ENCODE measurements at places on chromosomes 5 and 9.
A peak's percentile ranks its signal among the peaks of the same experiment; 100 is the strongest.

DNA sequence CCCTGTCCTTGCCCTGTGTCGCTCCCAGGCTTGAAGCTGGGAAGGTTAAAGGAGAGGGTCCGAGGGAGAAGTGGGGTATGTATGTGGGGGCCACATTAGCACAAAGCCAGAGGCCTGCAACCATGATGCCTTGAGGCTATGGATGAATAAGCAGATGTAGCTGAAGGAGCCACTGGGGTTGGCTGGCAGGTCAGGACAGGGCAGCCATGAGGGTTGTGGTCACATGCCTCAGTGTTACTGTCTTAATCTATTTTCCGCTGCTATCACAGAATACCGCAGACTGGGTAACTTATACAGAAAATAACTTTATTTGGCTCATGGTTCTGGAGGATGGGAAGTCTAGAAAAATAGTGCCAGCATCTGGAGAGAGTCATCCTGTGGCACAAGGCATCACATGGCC, 9.2 kb upstream of the GRHPR start:
- DNase-seq, result no peak

DNA sequence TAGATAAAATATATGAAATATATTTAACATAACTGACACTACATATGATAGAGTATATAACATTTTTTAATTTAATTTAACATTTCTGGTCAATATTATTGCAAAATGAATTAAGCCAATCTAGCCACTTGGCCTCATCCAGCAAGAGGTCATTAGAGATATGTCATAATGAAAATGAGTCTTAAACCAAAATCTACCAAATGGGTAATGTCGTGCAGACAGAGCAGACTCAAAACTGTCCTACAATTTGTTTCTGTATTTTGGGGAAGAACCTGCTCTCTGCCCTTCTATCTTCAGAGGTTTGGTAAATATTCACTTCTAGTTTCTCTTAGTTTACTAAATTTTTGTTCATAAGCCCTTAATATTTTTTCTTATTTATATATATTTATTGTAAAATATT, 61.4 kb downstream of the ARHGEF28 start:
- DNase-seq, result no peak

DNA sequence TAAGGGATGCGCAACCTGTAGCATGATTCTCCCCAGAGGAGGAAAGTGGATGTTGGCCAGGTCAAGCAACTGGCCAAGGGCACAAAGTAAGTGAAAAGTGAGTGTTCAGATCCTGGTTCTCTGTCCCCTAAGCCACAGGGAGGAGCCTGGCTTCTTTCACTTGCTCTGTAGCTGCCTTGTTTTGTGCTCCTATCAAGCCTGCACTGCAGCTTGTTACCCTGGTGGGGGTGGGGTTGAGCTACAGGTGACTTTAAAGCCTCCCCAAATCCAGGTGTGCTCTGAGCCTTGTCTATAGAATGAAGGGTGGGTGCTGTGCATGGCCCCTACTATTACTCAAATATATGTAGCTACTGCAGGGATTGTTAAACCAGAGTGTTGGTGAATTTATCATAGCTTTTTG, 32.9 kb downstream of the RALGPS1 start:
- DNase-seq, result no peak

- DNase-seq, result no peak
Measured at GRCh38 chr5:83817591-83817990, 96.9 kb upstream of the HAPLN1 start.

GRCh38 chr9:136206602-136207275, 1.8 kb upstream of the LHX3 start:
- DNase-seq, result no peak

DNA sequence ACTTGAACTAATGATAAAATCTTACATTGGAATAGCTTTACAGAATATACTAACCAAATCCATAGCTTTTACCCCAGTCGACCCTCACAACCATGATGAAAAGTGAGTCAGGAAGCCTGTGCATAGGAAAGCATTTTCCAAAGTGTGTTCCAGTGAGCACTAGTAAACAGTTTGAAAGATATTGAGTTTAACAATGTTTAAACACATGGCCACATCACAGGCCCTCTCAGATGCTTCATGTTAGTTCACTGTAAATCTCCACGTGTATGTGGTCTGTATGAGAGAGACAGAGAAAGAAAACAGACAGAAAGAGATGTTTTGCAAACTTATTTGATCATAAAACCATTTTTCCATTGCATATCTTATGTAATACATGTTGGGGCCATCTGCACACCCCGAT, 27.0 kb downstream of the PRUNE2 start:
- DNase-seq, result peak; percentile 12

- no peak for DNase-seq
Measured at GRCh38 chr9:2709645-2710101, 7.6 kb upstream of the KCNV2 start.

GRCh38 chr5:67146574-67146973, 50.0 kb downstream of the CD180 start:
- DNase-seq, result peak; percentile 3

- DNase-seq, result no peak
Measured at GRCh38 chr5:90365328-90365727, 44.2 kb downstream of the CETN3 start.

- peak; percentile 92 for DNase-seq
Measured at GRCh38 chr5:98307811-98308210, 465.7 kb upstream of the RGMB start.

DNA sequence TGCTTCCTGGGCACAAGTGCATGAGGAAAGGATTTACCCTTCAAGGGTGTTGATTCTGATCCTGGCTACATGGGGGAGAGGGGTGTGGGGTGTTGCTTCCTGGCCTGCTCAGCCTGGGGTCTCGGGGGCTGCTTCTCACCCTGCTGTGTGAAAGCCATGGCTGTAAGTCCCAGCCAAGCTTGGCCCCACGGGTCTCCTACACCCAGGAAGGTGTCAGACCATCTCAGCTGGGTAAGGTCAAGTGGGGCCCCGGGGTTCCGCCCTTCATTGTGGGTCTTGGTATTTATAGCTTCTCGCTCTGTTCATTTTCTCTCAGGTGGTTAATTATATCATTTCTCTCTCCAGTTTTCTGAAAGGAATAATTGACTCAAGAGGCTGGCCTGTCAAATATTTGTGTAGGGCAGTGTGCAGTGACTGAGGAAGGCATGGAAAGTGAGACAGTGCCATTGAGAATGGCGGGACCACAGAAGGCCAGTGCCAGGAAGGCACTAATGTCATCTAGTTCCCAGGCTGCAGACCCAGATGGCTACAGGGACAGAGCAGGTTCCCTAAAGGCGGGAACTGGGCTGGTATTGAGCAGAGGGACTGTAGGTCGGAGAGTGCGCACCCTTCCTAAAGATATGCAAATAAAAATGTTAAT, 126.0 kb downstream of the FOXD1 start:
- DNase-seq, result no peak

DNA sequence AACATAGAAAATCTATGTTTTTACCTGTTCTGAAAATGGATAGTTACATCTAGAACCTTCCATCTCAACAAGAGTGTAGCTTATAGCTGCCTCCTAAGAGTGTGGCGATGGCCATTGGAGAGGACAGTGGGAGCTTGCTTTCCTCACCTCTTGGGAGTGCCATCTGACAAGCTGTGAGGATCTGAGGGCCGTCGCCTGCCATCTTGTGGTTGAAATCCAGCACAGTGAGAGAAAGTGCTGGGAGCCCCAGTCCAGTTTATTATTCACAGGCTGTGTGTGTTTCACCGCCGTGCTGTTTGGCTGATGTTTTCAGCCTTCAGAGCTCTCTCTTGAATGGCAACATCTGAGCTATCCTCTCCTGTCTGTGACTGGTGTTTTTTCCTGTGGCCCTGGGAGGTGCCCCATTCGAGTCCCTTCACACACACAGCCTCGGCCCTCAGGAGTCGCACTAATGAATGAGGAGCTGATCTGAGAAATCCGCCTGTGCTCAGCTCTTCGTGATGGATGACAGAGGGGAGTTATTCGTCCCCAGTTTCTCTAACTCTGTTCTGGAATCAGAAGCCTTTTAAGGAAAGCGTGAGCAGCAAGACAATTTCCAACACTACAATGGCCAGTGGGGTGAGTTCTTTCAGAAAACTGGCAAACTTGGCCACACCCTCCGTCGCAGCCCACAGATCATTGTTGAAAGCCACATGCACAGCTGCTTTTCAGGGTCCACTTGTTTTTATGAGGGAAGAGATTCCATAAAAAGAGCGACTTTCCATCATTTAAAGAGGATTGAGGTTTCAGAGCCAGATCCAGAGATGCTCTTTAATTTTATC, 170.3 kb downstream of the PDZD2 start:
- peak; percentile 69 for DNase-seq

GRCh38 chr5:142015781-142016533, 3.1 kb upstream of the GNPDA1 start:
- peak; percentile 81 for DNase-seq

DNA sequence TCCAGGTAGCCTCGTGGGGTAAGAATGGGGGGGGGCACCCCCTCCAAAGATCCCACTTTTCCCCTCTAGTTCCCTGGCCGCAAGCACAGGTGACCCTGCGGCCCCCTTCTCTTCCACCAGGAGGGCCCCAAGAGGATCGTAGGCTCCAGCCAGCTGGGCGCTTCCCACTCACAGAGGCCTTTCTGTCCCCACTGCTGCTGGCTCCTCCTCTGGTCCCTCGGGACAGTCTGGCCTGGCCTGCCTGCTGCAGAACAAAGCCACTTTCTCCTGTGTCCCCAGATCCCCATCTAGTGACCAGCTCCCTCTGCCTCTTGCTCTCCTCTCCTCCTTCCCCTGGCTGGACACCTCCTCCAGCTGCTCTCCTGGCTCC, 534 bp upstream of the SAPCD2 start:
- DNase-seq, result peak; percentile 24

DNA sequence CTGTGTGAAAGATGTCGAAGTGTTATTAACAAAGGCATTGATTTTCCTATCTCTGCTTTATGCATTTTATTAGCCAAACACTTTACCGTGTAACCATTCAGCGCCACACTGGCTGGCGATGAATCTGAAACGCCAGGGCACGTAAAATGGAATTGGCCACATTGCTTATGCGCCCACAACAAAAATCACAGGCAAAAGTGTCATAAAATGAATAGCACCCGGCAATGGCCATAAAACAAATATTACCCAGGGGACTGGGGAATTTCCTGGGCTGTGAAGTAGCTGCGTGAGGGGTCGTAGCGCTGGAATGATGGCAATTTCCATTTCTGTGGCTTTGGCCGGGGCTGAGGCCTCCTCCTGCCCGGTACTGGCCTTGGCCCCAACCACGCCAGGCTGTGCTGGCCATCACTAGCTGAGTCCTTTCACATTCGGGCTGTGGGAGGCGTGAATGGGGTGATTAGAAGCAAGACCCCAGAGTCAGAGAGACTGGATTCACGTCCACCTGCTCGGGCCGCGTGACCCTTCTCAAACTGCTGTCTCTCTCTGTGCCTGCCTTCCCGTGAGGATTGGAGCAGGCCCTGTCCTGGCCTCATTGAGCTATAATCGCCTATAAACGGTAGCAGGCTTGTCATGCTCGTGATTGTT, 254.5 kb downstream of the PBX3 start:
- DNase-seq, result no peak

DNA sequence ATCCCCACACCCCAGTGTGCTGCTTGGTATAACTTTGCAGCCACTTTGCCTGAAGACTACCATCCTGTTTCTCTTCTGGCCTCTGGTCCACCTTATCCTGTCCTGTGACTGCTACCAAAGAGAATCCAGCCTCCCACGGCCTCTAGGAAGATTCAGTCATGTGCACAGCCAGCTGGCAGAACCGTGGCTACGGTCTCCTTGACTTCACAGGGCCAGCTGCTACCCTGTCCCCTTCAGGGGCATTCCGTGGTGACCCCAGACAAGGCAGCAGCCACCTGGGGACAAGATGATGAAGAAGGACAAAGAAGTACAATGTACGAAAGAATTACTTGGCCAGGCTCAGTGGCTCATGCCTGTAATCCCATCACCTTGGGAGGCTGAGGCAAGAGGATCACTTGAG, 98.6 kb downstream of the PDE6A start:
- DNase-seq, result no peak

- peak; percentile 64 for DNase-seq
Measured at GRCh38 chr5:157665467-157666070, 5.8 kb upstream of the C5orf52 start.

DNA sequence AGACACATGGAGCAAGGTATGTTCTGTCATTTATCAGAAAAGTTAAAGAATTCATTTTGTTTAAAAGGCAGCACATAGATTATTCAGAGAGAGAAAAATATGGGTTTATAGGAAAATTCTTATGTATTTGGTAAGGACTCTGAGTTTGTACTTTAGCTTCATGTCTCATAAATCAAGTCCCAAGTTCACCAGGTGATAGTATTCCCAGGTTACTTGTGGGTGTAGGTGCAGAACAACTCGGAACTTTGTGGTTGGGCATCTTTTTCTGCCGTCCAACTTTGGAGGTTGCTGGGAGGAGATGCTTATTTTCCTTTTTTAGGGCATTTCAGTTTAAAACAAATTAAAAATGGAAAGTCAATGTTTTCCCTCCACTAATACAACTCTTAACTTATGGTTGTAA, 269.8 kb upstream of the DMRT1 start:
- no peak for DNase-seq

GRCh38 chr9:11973011-11973410, 720.2 kb upstream of the TYRP1 start:
- no peak for DNase-seq

- DNase-seq, result no peak
Measured at GRCh38 chr9:34227445-34227844, 48.6 kb downstream of the UBAP1 start.

- DNase-seq, result no peak
Measured at GRCh38 chr9:1869843-1870242, 145.3 kb upstream of the SMARCA2 start.

DNA sequence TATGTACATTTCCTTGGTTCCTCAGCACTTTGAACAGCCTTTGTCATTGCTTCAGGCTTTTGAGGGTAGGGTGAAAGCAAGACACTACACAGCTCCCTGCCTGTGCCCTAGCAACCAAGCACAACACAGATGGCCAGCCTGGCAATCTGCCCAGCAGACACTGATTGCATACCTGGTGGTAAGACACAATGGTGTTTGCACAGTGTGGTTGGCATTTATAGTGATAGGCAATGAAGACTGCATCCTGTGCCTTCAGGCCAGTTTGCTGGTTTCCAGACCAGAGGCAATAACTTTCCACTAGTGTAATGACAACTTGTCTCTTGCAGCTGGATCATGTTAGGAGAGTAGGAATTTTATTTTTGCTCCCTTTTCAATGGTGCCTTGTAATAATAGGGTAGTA, 144.5 kb upstream of the TNC start:
- DNase-seq, result peak; percentile 84

GRCh38 chr9:38057416-38058195, 11.4 kb downstream of the SHB start:
- DNase-seq, result no peak

- no peak for DNase-seq
Measured at GRCh38 chr5:81383867-81384266, 10.1 kb downstream of the ACOT12 start.

DNA sequence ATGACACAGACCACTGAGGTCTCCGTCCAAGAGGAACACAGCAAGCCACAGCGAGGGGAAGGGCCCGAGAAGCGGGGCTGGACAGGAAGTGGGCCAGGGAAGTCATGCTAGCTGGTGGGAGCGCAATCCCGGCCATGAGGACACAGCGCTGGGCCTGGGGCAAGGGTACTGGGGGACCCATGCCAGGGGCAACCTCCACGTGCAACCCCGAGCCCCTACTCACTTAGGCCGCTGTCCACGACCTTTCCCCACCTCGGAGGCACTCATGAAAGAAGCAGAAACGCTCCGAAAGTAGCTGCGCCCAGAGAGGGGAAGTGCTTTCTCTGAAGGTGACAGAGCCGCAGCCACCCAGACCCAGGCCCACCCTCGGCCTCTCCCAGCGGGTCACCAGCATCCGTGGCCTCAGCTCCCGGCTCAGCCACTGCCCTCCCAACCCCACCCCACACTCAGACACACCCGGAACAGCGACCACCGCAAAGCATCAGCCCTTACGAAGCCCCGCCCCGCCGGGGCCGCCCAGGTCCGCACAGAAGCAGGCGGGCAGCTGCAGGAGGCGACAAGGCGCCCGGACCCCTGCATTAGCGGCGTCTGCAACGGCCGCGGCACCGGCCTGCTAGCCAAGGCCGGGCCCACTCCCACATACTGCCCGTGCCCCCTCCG, 782 bp downstream of the BICD2 start:
- peak; percentile 42 for DNase-seq

Data from mesenchymal stem cell (in vitro differentiated cells and primary cell).